Activated CD4-positive, alpha-beta memory T cell treated with anti-CD3 and anti-CD28 coated beads, Interleukin-2, amount 10 ng/mL, durations not matched to agents 7 days and 5 days (primary cell): ENCODE measurements at places on chromosomes 7 and 10.
A peak's percentile ranks its signal among the peaks of the same experiment; 100 is the strongest.

DNA sequence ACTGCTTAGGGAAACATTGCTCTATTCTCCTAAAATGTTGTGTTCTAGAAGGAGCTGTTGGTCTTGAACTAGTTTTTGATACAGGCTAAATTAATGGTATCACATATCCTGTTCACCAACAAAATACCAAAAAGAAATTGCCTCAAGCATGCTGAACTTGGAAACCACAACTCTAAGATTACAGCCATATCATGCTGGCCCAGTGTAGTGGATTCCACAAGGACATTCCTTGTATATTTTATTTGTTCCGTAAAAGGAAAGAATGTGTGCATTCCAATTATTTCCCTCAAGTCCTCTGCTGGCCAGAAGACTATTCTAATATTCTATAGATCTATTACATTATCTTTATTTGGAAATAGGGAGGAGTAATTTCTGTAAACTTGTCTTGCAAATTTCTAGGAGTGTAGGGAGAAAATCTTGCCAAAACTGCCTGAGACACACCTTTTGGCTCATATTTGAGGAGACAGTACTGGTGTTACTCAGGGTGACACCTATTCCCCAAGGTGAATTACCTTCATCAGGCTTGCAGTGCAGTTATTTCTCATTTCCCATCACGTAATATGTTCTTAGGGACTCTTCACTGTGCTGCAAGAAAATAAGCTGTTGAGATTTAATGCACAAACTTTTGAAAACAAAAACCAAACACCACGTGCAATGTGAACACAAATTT, 1.9 kb upstream of the NEBL start:
- no peak overlapping the region for H3K27ac ChIP-seq
- no peak for DNase-seq
- no peaks in the 10 kb centered on the region for H3K4me1 ChIP-seq
- H3K36me3 ChIP-seq, result no peaks in the 10 kb centered on the region
- no peak overlapping the region for H3K4me3 ChIP-seq

GRCh38 chr7:47218378-47219176, 363.3 kb downstream of the TNS3 start:
- H3K36me3 ChIP-seq, result no peaks in the 10 kb centered on the region
- DNase-seq, result no peak
- no peak overlapping the region for H3K27ac ChIP-seq
- no peak overlapping the region for H3K4me3 ChIP-seq
- no peaks in the 10 kb centered on the region for H3K27me3 ChIP-seq

DNA sequence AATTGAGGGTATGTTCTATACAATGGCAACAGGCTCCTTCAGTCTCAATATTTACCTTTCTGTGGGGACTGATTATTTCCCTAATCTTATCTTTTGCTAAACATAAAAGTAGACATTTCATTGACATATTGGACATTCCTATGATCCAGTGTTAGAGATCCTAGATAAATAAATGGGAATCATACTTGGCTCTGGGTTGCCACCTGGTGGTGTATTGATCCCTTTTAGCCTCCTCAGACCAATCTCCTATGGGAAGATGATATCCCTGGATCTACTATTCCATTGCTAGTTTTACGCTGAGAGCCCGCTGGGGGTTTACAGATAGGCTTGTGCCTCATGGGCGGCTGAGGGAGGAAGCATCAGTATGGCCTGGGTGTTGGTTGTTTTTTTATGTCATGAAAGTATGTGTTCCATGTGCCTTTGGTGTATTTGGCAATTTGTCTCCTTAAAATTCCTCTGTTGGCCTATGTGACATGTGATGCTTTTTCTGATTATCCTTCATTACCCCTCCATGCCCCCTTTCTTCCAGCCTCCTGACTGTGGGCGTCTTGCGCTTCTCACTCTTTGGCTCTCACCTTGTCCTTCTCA, 18.8 kb downstream of the CELF2 start:
- H3K36me3 ChIP-seq, result no peaks in the 10 kb centered on the region
- no peak overlapping the region for H3K27ac ChIP-seq

DNA sequence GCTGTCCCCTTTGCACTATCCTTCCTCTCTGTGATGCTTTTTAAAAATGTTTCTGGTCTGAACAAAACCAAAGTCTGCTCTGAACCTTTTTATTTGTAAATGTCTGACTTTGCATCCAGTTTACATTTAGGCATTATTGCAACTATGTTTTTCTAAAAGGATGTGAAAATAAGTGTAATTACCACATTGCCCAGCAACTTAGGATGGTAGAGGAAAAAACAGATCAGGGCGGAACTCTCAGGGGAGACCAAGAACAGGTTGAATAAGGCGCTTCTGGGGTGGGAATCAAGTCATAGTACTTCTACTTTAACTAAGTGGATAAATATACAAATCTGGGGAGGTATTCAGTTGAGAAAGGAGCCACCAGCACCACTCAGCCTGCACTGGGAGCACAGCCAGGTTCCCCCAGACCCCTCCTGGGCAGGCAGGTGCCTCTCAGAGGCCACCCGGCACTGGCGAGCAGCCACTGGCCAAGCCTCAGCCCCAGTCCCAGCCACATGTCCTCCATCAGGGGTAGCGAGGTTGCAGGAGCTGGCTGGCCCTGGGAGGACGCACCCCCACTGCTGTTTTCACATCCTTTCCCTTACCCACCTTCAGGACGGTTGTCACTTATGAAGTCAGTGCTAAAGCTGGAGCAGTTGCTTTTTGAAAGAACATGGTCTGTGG, 11.4 kb upstream of the CSGALNACT2 start:
- peak; percentile 16 for DNase-seq
- no peaks in the 10 kb centered on the region for H3K36me3 ChIP-seq
- H3K27ac ChIP-seq, result peak overlapping the region; percentile 84

GRCh38 chr10:3828404-3829155, 43.6 kb upstream of the KLF6 start:
- no peak for DNase-seq
- no peaks in the 10 kb centered on the region for H3K27me3 ChIP-seq
- H3K36me3 ChIP-seq, result no peaks in the 10 kb centered on the region
- peak overlapping the region; percentile 88 for H3K27ac ChIP-seq
- H3K4me3 ChIP-seq, result peak overlapping the region; percentile 73

DNA sequence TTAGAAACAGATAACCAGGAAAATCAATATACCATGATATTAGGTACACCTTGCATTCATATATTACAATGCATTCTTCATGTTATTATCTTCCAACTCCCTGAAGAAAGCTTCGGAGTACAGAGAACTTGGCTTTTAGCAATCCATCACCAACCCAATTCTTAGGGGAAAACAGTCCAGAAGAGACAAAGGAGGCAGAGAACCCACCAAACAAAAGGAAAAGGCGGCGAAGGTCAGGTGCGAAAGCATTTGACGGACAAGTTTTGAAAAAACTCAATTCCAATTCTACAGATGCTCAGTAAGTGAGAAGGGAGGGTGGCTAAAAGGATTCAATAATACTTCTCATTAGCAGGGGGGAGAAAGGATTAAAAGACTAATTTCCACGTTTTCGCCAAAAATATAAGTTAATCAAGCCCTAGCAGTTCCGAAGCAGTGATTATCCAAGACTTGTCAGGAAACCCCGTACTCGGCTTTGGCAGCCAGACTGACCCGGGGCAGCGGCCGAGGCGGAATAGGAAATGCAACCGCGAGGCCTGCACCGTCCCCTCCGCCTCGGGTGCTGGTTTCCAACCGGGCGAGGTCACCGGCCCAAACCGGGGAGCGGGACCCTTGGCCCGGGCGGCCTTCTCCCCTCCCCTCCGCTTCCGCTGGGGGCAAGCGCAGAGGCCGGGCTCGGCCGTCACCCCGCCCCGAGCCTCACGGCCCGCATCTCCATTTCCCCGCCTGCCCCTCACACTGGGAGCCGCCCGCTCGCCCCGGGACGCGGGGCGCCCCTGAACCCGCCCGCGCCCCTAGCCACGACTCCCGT, 747 bp downstream of the GDI2 start:
- H3K36me3 ChIP-seq, result peaks cover 36% of the 10 kb centered on the region
- DNase-seq, result peak; percentile 54
- H3K27ac ChIP-seq, result peak overlapping the region; percentile 79
- peaks cover 58% of the 10 kb centered on the region for H3K4me1 ChIP-seq
- H3K4me3 ChIP-seq, result peak overlapping the region; percentile 92

GRCh38 chr10:121722665-121723064, 124.4 kb upstream of the FGFR2 start:
- no peak for DNase-seq
- no peak overlapping the region for H3K4me3 ChIP-seq
- no peak overlapping the region for H3K27ac ChIP-seq
- H3K4me1 ChIP-seq, result no peaks in the 10 kb centered on the region
- H3K27me3 ChIP-seq, result peaks cover 8% of the 10 kb centered on the region

DNA sequence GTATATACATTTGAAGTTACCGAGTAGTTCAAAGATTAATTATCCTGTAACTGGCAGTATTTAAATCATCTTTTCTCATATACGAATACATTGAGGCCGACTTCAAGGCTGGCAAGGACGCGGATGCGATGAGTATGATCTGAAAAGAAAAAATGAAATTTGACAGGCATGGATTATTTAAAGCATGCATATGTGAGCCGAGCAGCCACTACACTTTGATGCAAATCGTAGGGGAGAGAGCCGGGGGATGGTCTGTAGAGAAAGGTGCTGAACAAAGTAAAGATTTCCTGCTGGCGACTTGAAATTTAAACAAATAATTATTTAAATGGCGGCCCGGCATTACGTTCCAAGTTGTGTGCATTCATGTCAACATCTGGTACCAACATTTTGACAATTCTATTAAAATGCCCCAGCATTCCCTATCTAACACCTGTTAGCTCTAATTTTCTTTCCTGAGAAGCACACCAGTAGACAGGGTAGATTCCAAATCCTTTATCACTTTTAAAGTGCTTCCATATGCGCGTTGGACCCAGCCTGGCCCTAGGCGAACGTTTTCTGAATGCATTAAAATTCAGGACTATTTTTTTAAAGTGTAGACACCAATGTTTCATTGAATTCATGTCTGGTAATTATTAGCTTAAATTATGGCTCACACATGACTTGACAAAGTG, 188.7 kb downstream of the EMX2 start:
- H3K36me3 ChIP-seq, result no peaks in the 10 kb centered on the region
- peaks cover 27% of the 10 kb centered on the region for H3K27me3 ChIP-seq
- H3K27ac ChIP-seq, result no peak overlapping the region
- no peaks in the 10 kb centered on the region for H3K4me1 ChIP-seq
- DNase-seq, result no peak

DNA sequence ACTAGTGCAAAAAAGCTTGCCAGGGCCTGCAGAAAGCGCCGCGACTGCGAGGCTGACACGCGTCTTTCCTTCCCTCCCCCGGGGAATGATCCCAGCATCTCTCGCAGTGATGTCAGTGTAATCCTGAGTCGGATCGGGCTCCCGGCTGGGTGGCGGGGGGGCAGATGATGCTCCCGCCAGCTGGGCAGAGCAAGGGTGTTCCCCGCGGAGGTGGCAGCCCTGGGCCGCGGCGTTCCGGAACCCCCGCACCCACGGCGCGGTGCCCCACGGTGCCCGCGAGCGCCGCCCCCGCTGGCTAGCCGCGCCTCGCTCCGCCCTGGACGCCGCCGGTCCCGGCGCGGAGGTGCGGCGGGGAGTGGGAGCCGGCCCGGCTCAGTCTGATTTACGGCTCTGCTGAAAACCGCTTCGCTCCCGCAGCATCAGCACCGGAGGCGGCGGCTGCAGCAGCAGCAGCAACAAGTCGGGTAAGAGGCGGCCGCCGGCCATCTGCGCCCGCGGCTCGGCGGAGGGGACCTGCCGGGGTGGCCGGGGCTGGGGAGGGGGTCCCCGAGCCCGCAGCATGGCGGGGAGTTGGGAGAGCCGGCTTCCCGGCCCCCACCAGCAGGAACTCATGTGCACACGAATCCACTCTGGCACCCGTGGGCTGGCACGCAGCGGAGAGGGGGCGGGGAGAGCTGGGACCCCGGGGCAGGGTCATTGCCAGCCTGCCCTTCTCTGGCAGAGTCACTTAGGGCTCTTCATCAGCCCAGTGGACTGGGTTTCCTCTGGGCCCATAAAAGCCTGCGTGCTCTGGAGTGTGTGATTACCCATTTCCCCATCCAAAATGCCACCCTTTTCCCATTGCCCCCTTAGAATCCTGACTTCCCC, at the start of gene ZNF365:
ZNF365 (plus strand) TSS at position 375 of the 867 bp plus-strand sequence. CDS start 1,825 bp downstream, outside the sequence.
- H3K4me1 ChIP-seq, result peaks cover 10% of the 10 kb centered on the region
- H3K27ac ChIP-seq, result no peak within 1 kb of the TSS
- peak; percentile 47 for DNase-seq
- peaks cover 41% of the 10 kb centered on the region for H3K27me3 ChIP-seq
- peak within 1 kb of the TSS; percentile 68 for H3K4me3 ChIP-seq

DNA sequence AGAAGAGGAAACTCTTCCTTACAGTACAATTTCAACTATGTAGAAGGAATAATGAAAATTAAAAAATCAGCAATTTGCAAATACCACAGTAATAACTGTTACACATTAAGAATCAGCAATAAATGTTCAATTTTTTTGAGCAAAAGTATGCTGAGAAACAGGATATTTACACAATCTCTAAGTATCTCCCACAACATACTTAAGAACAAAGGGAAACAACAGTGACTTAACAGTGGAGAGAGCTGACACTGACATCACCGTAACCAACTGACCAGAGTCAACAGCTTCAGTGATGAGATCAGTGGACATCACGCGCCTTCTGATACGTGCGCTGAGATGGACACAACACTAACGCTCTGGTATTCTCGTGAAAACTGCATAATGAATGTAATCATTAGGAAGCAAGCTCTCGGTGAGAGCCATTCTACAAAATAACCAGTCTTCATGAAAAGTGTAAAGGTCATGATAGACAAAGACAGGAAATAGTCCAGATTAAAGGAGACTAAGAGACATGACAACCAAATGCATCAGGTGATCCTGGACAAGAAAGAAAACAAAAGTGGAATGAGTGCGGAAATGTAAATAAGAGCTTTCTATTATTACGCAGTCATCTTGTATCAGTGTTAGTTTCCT, 82.6 kb downstream of the PIP4K2A start:
- H3K36me3 ChIP-seq, result peaks cover 13% of the 10 kb centered on the region
- no peaks in the 10 kb centered on the region for H3K27me3 ChIP-seq
- H3K4me1 ChIP-seq, result peaks cover 90% of the 10 kb centered on the region
- H3K27ac ChIP-seq, result peak overlapping the region; percentile 97

DNA sequence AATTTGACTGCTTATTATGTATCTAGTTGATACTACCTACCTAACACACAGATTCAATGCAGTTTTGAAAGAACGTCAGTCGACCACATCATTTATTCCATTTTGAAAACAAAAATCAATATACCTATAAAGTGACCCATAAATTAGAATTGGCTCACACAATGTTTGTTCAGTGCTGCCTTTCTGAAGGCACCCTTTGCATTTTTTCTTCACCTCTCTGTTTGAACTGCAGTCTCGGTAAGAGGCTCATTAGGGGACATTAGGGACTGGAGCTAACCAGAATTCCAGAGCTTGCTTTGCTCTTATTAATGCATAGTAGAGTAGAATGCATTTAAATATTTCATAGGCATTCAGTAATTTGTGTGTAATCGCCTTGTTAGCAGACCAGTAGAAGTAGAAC, 234.1 kb downstream of the FOXP2 start:
- H3K4me1 ChIP-seq, result no peaks in the 10 kb centered on the region
- no peak overlapping the region for H3K27ac ChIP-seq
- no peaks in the 10 kb centered on the region for H3K36me3 ChIP-seq
- H3K27me3 ChIP-seq, result peaks cover 2% of the 10 kb centered on the region
- DNase-seq, result no peak

DNA sequence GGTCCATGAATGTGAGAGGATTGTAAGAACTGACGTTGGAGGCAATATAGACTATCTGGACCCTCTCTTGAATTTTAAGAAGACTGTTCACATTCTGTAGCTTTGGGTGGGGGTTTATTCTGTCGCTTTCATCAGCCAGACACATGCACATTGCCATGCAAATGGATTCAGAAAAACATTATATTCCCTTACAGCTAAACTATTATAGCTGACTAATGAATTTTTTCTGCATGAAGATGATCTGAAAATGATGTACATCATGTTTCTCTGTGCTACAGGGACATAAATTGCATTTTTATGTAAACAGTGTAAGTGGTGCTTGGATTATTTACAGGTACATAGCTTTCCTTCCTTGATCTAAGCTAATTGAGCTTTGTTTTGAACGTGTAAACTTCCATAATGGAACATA, 1.5 kb downstream of the MET start:
- no peak overlapping the region for H3K27ac ChIP-seq
- peaks cover 72% of the 10 kb centered on the region for H3K27me3 ChIP-seq
- H3K4me3 ChIP-seq, result no peak overlapping the region
- DNase-seq, result no peak
